ENCODE measurements at places on chromosomes 6 and 20.

DNA sequence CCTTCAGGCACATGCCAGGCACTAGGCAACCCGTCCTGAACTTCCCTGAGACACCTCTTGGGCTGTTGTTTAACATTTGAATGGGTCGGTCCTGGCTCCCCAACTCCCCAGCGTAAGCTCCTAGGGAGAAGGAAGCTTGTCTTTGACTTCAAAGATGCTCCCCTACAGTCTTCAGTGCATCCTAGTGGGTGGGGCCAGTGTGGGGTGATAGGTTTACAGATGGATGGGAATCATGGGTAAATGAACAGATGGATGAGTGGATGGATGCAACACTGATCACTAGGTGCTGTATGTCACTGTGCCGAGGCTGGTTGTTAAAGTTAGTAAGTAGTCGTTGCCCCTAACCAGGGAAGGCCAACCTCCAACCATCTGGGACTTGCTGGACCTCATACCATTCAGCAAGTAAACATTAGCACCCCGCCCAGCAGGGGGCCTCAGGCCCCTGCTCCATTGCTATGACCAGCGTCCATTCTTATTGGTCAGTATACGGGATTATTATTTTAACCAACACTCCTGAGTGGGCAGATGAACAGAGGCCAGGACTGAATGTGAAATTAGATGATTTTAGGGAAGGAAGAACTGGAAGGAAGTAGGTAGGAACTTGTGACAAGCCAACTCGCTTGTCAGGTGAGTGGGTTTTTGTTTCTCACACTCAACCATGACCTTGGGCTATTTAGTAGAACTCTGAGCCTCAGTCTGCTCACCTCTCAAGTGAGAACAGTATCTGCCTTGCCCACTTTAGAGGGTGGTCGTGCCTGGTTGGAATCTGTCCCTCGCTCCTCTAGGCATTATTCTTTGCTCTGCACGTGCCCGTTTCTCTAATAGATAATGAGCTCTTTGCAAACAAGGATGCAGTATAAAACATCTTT is 82.9 kb upstream of the FOXP4 start:
- DNase-seq = no peak

DNA sequence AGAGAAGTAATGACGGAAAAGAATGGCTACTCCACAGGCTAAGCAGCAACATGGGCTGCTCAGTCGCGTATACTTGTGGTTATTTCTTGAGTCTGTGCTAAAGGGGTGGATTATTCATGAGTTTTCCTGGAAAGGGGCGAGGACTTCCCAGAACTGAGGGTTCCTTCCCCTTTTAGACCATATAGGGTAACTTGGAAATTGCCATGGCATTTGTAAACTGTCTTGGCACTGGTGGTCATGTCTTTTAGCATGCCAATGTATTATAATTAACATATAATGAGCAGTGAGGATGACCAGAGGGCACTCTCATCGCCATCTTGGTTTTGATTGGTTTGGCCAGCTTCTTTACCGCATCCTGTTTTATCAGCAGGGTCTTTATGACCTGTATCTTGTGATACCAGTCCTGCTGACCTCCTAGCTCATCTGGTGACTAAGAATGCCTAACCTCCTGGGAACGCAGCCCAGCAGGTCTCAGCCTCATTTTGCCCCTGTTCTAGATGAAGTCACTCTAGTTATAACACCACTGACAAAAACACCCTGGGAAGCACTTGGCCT is 11.4 kb downstream of the LBP start:
- DNase-seq = no peak

DNA sequence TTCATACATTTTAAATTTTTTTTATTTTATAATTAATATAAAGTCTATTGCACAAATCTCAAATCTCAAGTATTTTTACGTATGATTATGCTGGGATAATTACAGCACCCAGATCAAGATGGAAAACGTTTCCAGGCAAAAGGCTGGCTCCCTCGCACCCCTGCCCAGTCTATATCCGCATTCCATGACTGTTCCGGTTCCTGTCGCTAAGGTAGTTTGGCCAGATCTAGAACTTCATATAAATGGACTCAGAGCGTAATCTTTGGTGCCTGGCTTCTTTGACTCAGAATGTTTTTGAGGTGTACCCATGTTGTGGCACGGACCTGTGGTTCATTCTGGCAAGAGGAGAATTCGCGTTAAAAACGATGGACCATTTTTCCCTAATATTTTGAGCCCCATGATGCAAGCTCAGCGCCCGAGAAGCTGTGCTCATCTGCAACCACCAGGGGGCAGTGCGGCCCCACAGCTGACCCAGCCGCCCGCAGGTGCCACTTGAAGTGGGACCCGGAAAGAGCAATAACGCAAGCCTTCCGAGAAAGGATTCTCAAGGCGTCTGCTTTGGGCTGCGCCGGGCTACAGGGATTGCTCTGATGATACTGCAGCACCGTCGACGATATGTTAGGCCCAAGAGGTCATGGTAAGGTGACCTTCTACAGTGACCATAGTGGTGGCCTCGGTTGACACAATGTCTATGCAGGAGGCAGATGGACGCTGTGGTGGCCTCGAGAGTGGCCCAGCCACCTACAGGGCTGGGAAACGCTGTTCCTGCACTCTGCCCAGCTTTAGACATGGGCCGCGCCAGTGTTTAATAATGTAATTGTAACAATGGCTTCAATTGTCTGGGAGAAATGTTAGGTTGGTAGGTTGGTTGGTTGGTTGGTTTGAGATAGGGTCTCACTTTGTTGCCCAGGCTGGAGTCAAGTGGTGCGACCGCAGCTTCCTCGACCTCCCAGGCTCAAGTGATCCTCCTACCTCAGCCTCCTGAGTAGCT is 160.1 kb downstream of the ZMYND8 start:
- peak; percentile 65 for DNase-seq

- DNase-seq = no peak
These were observed 539.8 kb downstream of the EPHA7 start for GRCh38 chr6:92879526-92879925.

- DNase-seq = no peak
These were observed 160.1 kb downstream of the EYS start for GRCh38 chr6:65546894-65547293.

DNA sequence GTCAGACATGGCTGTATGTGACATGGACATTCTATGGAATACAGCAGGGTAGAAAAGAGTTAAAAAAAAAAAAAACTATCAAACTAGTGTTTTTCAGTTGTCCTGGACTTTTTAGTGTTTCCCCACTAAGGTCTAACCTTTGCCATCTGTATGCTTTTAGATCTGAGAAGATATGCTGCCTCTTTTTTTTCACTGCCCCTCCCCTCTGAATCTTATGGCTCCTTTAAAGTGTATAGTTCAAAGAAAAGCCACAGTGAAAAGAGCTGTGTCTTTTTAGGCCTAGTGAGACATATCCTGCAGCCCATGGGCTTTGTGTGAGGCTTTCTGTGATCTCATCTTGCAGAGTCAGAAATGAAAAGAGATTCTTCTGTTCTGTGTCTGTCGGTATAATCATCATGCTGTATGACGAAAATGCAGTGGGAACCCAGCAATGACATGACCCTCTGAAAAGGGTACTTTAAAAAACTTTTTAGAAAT is 29.3 kb downstream of the ADGRG6 start:
- DNase-seq = no peak

DNA sequence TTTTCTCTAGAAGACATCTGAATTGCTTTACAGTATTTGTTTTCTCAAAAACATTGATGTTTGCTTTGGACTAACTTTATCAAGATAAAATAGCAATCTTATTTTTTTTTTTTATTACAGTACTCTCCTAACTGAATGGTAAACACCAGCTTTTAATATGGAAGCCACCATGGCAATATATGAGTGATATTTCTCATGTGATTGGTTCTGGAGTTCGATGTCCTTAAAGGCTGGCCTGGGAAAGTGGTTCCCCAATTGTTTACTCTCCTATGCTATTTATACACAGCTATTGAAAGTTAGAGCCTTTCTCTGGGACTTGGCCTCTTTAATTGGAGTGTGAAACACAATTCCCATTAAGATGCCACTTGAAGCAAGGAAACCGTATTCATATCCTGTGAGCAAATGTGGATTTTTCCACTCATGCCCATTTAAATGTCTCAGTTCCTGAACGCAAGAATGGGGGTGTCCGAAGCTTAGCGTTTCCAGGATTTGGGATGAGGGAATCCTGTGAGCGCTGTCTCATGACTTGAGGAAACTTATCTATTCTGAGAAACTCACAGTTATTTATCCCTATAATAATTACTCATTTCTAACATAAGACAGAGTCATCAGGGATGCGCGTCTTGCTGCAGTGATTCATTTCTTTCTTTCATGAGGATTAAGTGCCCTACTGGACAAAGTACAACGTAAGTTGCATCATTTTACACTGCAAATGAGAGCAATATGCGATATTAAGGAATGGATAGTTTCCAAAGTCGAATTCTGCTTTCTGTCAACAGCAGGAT is 143.3 kb upstream of the PREP start:
- DNase-seq = no peak

DNA sequence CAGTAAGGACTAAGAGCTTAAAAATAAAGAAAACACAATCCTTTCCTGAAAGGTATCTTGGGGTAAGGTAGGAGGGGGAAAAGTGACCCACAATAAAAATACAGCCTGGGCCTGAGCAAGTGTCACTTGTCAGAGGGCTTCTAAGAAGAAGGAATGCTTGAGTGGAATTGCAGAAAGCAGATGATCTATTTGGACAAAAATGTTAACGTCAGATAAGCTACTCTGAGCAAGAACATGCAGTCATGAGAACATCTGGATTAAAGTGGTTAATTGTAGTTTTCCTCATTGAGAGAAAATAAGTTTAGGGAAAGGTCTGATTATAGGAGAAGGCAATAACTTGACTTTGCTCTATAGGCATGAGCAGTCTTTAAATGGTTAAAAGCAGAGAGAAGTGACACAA is 581.9 kb downstream of the HTR1B start:
- DNase-seq = no peak

GRCh38 chr6:10540073-10540746 is 19.1 kb downstream of the GCNT2 start:
- no peak for DNase-seq

DNA sequence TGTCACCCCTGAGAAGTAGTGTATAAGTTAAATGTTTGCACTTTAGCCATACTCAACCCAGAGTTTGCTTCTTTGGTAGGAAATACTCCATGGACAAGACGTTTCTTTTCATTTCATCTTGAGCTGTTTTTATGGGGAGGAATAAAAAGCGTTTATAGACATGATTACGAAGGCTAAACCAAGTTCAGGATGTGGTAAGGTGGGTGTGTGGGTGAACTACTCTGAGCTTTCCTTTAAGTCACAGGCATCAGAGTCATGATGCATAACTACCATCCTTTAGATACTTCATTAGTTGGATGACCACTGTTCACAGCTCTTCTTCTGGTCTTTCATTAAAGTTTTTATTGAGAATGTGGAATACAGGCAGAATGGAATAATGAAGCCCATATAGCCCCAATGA is 48.9 kb downstream of the EBF4 start:
- DNase-seq = no peak

DNA sequence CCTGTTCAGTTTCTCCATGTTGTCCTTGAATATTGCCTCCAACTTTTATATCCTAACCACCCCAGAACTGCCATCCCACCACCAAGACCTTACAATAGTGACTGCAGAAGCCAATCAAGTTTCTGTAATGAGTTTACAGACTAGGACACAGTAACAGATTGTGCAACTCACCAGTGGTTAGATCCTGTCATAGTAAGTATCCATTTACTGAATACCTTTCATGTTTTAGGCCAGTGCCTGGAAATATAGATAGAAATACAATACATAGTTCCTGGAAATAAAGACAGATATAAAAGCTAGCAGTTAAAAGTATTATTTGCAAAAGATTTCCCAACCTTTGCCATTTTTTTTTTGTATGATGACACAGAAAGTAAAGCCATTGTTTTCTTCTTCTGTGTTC is 471.8 kb upstream of the BTBD3 start:
- DNase-seq = no peak

- DNase-seq = no peak
These were observed 274.3 kb downstream of the CD109 start for GRCh38 chr6:73969971-73970970.

GRCh38 chr6:148566664-148567350 is 180.0 kb upstream of the UST start:
- DNase-seq = no peak

DNA sequence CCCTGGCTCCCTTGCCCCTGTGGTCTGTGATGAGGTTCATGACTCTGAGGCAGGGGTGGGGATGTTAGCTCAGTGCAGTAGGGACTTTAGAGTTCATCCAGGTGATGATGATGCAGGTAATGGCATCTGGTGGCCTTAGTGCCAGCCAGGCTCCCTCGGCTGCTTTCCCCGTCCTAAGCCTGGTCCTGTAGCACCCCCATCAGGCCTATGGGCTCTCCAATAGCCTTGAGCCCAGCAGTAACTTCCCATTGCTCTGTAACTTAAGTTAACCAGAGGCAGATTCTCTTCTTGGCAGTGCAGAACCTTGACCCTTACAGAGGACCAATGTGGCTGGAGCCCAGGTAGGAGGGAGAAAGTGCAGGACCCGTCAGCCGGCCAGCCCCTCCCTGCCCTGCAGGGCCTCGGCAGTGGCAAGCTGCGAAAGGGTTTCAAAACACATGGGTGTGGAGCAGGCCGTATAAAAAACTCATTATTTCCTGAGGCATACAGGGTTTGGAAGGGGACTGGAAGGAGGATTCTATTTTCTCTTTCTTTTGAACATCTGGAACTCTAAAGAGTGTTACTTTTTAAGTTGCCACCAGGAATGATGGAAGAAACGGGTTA is 406.9 kb downstream of the CDH26 start:
- no peak for DNase-seq

GRCh38 chr20:59920944-59921343 is 12.5 kb downstream of the SYCP2 start:
- DNase-seq = no peak

- DNase-seq = no peak
These were observed 171.6 kb upstream of the SMLR1 start for GRCh38 chr6:130655586-130655985.

DNA sequence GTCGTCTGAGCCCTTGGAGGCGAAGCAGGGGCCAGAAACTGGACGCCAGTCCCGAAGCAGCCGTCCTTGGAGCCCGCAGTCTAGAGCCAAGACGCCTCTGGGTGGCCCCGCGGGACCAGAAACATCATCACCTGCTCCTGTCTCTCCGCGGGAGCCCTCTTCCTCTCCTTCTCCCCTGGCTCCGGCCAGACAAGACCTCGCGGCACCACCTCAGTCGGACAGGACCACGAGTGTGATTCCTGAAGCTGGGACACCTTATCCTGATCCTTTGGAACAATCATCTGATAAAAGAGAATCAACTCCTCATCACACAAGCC is 416 bp downstream of the RSPH4A start:
- no peak for DNase-seq

DNA sequence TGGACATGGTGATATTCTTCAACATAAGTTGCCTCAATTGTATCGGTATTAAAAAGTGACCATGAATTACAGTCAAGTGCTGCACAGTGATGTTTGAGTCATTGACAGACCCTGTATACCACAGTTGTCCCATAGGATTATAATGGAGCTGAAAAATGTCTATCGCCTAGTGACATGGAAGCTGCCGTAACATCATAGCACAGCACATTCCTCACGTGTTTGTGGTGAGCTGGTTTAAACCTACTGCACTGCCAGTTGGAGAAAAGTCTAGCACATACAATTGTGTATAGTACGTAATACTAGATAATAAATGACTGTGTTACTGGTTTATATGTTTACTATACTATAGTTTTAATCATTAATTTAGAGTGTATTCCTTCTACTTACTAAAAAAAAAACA is 150.2 kb downstream of the CDH26 start:
- DNase-seq = no peak

GRCh38 chr20:22584522-22584921 is at the start of gene FOXA2:
TSS of gene FOXA2 (minus strand) at chr20:22584572. CDS start at chr20:22584278, 294 bp downstream.
- no peak for DNase-seq

- no peak for DNase-seq
These were observed 348.3 kb downstream of the CDH26 start for GRCh38 chr20:60306551-60306950.
